ENCODE measurements at places on chromosomes 2 and 18.

- DNase-seq, result peak; percentile 10
Observed at GRCh38 chr2:112995346-112995920, 9.8 kb upstream of the IL36A start.

- DNase-seq, result no peak
Observed at GRCh38 chr18:13982126-13982525, 66.8 kb upstream of the MC2R start.

DNA sequence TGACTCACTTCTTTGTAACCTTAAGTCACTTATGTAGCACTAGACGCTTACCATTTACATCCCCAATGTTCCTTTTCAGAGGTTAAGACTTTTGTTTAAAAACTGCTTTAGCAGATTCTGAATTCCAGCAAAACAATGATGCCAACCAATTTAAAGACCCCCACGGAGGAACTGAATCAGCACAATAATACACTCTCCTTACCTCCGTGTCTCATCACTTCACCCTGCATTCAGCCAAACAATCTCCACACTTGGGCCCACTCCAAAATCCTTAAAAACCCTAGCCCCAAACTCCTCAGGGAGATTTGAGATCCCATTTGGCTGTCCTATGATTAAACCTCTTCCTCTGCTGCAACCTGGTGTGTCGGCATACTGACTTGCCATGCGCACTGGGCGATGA lies 153.9 kb downstream of the B3GNT2 start:
- no peak for DNase-seq

DNA sequence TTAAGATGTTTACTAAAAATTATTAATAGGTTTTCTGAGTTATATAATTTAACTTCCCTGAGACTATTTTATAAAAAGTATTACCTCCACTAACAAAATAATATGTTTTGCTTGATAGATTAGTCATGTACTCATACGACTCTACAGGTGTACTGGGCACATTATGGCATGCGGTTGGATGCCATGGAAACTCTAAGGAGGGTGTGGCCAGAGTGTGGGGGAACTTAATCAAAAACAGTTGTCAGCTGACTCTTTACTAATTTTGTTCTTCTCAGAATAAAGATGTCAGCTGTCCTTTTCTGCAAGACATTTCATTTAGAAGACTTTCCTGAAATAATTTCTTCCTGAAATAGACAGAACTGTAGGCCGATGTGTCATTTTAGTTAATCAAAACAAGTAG lies 228.3 kb upstream of the SIX3 start:
- DNase-seq, result no peak

DNA sequence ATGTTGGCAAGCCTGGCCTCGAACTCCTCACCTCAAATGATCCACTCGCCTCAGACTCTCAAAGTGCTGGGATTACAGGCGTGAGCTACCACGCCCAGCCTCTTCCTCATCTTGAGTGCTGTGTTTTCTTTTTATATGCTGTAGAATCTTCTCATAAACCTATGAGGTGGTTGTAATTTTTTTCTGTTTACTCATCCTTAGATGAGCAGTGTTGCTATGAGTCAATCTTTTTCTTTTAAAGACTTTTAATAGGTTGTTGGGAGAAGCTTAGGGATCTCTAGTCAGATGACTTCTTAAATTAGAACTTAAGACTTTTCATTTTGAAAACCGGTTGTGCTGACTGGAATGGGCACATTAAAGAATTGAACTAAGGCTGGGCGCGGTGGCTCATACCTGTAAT lies 8.7 kb upstream of the AAK1 start:
- no peak for DNase-seq

DNA sequence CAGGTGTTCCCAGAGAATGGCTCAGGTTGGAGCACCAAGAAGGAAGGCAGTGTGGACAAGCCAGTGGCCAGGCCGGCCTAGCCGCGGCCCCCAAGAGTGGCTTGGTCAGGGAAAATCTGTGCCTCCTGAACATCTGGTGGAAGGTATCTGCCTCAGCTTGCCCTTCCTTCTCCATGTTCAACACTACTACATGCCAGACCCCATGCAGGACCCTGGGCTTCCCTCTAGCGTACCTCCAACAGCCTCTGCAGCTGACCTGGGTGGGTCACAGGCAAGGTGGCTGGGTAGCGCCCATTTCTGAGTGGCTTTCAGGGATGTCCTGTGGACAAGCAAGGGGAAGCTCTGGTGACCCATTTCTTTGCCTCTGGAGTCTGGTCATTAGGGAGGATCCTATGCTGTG lies 7.7 kb downstream of the WNT10A start:
- DNase-seq, result no peak

- no peak for DNase-seq
Observed at GRCh38 chr2:233441161-233442027, 87.1 kb downstream of the DGKD start.

DNA sequence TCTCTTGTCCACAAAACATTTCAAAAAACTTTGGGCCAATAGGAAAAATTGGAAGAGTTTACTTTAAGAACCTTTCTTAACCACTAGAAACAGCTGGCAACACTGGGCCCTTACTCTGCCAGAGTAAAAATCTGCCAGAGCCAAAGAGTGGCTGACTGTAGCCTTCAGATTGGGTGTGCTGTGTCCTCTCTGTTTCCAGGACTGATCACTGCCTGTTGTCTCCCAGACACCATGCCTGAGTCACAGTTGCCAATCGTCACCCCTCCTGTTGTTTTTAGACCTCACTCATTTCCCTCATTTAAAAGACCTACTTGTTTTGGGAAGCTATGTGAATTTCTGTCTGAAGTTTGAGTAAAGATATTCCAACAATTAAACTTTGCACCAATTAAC lies 159.1 kb downstream of the PPP1R1C start:
- no peak for DNase-seq

GRCh38 chr2:39469807-39470206 lies 32.7 kb upstream of the MAP4K3 start:
- DNase-seq, result no peak

- no peak for DNase-seq
Observed at GRCh38 chr2:178111743-178112142, 494 bp upstream of the RBM45 start.

DNA sequence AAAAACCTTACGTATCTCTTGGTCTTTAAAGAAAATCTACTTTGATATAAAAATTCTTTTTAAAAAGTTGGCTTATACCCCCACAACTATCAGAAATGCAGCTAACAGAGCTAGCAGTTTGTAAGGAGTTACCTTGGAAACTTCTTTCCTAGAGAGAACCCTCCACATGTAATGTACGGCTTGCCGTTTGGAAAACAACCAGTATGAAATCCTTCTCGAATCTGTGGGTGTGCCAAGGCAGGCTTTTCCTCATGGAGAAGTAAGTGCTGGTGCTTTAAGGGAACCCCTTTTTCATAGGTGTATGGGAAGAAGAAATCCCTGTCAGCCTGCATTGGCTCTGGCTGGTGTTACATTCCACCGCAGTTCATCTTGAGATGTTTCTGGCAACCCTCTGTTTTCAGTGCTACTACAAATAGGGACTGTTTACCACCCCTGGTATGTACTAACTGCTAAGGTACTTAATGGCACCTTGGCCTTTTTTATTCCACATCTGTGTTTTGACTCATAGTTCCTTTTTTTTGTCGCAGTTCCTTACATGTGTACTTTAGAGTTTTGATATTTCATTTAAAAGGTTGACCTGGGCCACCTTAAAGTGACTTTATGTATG lies 248.4 kb downstream of the FHOD3 start:
- no peak for DNase-seq

GRCh38 chr2:46179037-46179621 lies 118.1 kb upstream of the EPAS1 start:
- DNase-seq, result no peak

- DNase-seq, result no peak
Observed at GRCh38 chr2:126776255-126776654, 120.3 kb downstream of the GYPC start.

DNA sequence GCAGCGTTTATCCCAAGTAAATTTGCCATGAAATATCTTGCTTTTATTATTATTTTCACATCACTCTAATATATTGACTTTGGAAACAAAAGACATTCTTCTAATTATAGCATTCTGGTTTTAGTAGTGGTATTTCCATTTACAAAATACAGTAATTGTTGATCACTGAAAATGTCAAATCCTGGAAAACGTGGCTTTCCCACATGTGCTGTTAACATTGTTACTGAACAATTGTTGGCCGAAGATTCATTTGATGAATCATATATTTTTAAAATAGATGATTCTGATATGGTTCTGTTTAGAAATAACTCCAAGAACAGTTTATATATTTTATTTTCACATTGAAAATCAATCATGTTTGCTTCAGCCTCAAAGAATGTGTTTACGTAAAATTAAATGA lies 32.9 kb downstream of the SP140 start:
- no peak for DNase-seq

DNA sequence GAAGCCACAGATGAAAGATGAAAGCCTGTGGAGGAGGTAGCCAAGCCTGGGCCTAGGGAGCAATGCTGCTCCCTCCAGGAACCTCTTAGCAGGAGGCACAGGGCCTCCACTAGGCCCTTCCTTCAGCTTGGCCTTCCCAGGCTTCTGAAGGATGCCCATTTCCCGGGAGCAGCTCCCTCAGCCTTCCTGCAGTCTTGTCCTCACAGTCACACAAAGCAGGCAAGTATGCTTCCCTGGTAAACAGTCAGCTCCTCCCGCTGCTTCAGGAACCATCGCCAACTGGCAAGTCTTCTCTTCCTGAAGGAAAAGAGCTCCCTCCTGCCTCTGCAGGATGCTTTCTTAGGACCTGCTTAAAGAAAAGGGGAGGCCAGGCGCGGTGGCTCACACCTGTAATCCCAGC lies 53.2 kb downstream of the SMAD7 start:
- no peak for DNase-seq

GRCh38 chr18:46386788-46387187 lies 270.2 kb downstream of the LOXHD1 start:
- no peak for DNase-seq

DNA sequence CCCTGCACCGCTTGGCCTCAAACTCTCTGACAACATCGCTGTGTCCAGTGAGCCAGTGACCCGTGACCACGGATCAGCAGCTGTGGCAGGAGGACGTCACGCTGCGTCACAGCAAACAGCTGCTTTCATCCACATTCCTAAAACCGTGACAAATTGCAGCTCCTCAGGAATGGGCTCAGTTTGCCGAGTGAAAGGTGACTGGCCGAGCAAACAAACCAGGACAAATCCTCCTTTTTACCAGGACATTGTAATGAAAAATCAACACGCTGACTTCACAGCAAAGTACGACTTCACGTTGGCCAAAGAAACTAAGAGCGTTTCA lies 57.6 kb downstream of the PXDN start:
- DNase-seq, result no peak

GRCh38 chr18:13302457-13303225 lies 84.1 kb downstream of the LDLRAD4 start:
- no peak for DNase-seq
